ENCODE measurements at places on chromosomes 4 and X.

DNA sequence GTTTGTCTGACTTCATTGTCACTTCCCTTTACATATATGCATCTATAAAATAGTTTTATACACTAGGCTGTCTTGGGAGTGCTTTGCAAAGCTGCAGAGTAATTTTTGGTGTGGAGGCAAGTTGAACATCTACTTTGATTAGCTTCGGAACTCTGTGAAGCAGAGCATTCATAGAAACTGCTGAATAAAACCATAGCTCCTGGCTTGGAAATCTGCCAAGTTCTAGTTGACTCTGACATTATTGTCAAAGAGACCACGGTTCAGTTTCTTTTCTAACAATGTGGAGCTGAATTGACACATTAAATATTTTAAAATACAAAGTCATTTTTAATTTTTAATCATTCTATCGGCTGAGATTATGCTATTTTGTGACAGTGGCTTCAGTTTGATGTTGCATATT, 335.0 kb downstream of the BMPR1B start:
- no peak for DNase-seq

GRCh38 chr4:47930971-47931804, 16.8 kb upstream of the NFXL1 start:
- DNase-seq: no peak

DNA sequence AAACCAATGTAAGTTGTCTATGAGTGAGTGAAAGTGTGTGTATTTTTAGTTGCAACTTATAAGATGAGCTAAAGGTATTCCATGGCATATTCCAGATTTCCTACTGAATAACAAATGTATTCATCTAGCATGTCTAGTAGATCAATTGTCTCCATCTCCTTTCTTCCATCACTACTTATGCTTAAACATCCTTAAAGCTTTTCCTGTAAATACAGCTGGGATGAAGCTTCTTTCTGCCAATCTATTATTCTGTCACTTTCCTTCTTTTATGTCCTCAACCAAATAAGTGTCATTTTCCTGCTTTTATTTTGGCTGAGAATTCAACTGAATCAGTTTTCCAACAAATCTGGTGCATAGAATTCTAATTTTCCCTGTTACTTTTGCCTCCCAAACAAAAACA, 136.3 kb downstream of the COL25A1 start:
- no peak for DNase-seq

GRCh38 chrX:120726294-120726693, 96.4 kb upstream of the C1GALT1C1 start:
- peak; percentile 0 for DNase-seq

DNA sequence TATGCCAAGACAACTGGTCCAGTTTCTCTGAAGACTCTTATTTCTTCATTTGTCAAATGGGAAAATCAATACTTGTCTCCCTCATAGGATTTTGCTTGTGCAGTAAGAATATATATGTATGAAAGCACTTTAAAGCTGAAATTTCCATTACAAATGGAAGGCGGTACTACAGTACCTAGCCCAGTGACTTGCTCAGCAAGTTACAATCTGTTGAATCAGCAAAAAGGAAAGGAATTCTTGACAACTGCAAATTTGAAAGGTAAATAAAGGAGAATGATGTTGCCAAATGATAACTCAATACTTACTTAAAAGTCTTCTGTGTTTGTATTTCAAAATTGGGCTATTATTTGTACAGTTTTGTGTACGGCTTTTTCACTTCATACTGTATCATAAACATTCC, 71.1 kb downstream of the PKD2 start:
- no peak for DNase-seq

GRCh38 chr4:174340714-174341113, 57.0 kb downstream of the CEP44 start:
- DNase-seq: no peak

DNA sequence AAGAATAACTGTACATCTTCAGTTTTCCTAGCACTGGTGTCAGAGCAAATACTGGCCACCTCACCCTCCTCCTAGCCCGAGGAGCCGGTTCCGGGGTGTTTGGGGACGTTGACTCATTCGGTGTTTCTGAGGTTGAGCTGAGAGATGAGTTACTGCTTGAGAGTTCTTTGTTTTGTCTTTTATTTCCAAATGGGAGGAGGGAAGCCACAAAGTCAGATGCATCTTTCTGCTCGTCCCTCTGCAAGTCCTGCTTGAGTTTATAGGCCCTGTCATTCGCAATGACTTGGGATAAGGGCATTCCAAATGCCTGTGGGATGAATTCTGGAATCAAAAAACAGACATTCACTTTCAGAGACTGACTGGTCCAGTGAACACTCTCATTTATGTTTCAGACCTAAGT, 77.5 kb downstream of the HCCS start:
- DNase-seq: no peak

GRCh38 chr4:140704964-140705363, 51.2 kb downstream of the TBC1D9 start:
- DNase-seq: no peak

DNA sequence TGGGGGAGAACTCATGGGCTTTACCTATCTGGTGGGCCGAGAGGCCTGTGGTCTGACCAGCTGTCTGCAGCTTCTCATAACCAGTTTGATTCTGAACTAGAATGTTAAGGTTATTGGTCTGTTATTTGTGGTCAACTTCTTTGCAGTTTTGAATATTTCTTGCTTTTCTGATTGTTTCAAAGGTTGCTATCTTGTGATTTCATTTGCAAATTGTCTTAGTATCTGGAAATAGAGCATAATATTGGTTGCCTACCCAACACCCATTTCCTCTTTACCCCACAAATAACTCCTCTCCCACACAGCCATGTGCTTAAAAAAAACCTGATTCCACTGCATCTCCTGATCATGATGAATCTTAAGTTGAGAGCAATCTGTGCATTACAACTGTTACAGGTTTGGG, 39.1 kb upstream of the BMP2K start:
- DNase-seq: peak; percentile 52

DNA sequence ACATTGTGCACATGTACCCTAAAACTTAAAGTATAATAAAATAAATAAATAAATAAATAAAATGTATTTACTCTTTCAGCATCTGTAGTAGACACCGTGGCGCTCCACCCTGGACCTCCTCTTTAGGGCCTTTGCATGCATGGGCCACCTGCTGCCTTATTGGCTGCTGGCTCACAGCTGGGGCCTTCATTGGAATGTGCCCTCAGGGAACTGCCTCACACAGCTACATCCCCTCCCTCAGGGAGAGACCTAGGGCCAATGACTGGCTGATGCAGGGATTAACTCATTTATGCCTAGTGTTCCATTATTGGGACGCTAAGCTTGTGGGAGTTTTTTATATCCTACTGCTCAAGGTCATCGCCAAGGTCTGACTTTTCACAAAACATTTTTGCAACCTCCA, 302.9 kb upstream of the FTHL17 start:
- no peak for DNase-seq

DNA sequence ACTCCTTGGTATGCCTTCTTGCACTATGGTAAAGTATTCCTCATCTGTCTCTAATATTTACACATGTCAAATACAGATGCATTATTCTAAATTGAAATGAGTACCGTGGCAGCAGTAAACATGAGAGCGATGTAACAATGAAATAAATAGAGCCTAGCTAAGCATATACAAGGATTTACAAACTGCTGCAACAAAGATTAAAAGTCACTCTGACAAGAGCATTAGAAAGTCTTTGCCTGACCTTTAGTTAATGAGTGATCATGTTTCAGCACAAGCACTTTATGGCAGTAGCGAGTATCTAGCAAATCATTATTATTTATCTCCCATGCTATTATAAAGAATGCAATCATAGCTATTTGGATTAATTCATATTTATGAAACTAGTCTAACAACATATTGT, 547.0 kb upstream of the NDST4 start:
- DNase-seq: no peak

- DNase-seq: peak; percentile 69
Measured at GRCh38 chr4:73446336-73446938, 10.4 kb downstream of the AFP start.

DNA sequence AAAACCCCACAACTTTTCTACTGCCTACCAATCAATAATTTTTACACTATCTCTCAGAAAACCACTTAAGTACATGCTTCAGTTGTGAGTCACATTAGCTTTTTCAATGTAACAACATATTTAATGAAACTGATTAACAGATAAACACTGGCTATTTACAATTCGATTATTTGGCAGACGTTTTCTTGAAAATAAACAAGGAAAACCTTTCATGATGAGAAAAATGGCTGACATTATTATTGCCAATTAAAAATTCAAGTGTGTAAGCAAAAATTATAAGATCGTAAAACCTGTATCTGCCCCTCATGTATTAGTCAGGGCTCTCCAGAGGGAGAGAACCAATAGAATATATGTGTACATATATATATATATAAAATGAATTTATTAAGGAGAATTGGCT, 1555.5 kb upstream of the IGFBP7 start:
- DNase-seq: no peak

GRCh38 chr4:150828159-150828558, 186.9 kb downstream of the LRBA start:
- DNase-seq: peak; percentile 73

DNA sequence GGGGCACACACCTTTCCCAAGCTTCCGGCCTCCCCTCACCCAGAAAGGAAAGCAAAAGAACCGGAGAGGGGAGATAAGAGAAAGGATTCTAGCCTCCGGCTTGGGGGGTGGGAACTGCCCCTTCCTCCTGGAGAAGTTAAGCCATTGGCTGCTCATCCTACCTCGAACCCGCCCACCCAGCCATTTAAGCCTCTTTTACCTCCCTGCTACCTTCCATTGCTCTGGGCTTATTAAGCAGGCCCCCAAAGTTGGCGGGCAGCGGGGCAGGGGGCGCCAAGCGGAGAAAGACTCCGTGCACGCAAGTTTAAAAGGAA, 2.3 kb downstream of the MAML3 start:
- peak; percentile 61 for DNase-seq

Measured in suppressor macrophage treated with lipopolysaccharide for 4 hours (primary cell).